ENCODE measurements at places on chromosomes 5 and 9.

DNA sequence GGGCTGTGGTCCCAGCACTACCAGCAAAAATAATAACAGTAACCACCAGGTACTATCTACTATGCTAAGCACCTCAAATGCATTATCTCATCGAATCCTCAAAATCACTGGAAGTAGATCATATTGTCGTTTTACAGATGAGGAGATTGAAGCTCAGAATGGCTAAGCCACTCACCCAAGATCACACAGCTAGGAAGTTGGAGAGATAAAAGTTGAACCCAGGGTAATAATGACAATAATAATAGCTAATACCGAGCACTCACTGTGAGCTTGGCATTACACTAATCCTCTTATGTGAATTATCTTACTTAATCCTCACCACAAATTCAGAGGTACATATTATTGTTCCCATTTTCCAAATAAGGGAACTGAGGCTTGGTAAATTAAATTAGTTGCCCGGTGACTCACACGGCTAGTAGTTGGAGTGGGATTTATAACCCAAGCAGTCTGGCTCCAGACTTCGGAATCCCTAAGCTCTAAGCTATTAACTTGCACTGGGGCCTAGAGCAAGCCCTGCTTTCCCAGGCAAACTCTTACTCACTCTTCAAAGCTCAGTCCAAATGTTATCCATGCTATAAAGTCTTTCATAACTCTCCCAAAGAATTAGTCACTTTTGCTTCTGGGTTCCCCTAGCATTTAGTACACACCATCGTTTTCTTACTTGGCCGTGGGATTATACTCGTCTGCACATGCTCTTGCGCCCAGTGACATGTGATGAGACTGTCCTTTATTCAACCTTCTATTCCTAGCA, 3.8 kb downstream of the ARSI start:
- no peak for DNase-seq

DNA sequence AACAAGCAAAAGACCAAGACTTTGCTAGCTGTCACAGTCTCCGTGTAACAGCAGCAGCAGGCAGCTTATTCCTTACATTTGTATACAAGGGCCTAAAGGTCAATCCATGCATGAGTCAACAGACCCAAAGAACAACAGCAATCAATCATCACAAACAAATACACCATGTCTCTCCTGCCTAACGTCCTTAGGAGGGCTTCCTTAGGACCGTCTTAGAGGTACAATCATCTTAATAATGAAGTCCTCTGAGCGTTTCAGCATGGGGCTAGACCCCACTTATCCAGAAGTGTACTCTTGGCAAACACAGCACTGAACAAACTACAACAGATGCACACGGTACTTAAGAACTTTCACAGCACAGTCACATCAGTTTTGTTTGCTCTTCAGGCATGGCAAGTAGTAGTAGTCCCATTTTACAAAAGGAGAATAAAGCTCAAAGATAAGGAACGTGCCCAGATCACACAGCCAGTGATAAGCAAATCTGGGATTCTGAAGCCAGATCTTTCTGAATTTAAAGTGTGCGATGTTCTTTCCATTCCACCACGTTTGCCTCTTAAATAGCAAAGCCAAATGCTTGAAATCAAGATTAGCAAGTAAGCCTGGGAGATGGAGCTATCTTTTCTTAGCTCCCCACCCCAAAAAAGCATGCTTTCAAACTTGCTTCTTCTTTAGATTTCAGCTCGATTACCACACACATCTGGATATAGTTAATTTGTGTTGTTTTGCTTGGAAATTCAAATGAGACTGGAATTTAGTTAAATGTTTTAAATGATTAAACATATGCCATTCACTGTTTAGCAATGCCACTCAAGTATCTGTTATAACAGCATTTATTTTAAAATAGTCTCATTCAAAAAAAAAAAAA, 24.2 kb downstream of the PSMB7 start:
- DNase-seq, result no peak

- DNase-seq, result no peak
These were observed 78.8 kb downstream of the GABRB2 start for GRCh38 chr5:161467703-161468102.

DNA sequence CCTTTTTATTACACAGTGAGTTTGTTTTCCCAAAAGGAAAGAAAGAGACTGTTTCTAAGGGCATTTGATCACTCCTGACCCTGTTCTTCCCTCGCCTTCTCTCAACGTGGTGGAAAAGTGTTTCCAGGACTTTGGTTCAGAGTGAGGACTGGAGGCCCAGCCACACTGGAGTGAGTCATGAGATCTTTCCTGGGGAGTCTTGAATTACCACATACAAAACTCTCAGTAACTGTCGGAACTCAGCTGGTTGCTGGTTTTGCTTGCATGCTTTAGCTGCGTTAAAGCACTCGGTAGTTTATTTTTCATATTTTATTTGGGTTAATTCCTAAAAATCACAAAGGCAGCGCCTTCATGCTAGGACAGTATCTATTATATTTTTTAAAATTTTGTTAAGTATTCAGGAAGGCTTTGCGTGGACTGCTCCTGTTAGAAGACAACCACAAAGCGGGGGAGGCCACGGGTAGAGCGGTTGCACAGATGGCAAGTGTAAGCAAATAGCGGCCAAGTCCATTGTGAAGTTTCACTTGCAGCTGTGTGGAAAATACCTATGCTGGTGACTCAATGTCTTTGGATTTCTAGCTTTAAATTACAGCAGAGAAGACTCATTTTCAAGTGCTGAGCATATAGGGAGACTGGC, 77.7 kb downstream of the ARSB start:
- DNase-seq, result no peak

DNA sequence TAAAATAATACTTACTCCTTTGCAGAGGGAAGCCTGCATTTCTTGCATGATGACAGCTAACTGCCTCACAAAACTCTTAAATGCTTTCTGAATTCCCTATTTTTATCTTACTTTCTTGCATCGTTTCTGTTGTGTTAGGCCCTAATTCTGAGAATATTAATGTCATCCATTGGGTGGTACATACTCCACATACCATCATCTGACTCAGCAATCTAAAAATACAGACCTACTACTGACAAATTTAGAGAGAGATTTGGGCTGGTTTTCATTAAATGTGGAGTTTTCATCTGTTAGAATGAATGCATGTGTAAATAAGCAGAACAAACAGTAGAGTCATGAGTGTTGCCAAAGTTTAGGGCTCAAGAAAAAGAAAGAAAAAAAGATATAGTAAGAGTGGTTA, 26.5 kb upstream of the KCNN2 start:
- no peak for DNase-seq

DNA sequence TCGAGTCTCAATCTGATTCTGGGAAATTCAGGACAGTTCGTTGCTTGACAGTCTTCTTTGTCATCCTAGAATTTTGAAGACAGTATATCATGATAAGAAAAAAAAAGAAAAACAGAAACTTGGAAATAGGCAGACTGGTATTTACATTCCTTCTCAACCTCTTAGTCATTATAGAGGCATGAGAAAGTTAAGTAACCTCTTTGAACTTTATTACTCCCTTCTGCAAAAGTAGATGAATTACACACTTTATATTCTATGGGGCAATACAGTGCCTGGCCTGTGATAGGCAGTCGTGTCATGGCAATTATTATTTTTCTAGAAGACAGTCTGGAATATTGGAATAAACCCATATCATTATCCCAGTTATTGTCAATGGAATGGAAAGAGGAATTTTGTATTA, 828.9 kb downstream of the TLR4 start:
- no peak for DNase-seq

DNA sequence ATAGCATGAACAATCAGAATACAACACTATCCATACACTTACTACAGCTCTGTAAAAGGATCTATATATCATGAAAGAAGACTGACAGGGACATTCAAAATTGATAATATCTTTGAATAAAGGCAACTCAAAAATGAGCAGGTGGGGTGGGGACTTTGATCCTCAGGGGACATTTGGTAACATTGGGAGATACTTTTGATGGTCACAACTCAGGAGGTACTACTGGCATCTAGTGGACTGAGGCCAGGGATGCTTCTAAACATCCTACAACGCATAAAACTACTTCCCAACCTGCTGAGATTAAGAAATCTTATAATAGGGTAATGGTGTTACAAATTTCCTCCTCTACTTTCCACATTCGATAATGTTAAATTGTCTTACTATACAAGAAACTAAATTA, 243.9 kb downstream of the ARL15 start:
- no peak for DNase-seq

GRCh38 chr5:10731913-10732312, 29.1 kb downstream of the DAP start:
- DNase-seq, result no peak

DNA sequence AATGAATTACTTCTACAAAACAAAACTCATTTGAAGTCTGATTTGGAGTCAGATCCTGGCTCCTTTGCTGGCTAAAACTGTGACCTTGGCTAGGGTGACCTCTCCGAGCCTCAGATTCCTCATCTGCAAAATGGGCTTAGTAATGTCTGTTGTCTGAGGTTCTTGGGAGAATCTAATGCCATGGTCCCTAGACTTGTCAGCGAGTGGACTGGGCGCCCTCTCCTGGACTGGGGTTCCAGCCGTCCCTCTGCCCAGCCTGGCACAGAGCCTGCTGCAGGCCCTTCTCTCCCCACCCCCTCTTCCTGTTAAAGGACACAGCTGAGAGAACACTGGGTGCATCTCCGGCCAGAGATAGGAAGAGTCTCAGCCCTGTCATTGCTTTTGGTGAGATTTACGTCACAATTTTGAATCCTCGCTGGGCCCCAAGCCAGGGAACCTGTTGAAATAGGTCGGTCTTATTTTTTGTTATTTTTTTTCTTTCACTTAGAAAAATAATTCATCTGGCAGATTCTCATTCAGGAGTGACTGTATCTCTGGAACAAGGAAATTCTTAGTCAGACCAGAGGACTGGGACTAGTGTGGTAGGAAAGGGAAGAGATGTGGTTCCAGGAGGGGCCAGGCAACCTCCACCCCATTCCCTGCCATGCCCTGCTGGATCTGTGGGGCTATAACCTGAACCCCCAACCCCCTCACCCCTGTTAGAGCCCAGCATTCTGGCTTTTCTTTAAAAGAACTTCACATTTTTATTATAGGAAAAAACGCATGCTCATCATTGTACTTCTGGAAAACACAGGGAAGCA, 48.2 kb upstream of the RPL26L1 start:
- DNase-seq, result no peak

DNA sequence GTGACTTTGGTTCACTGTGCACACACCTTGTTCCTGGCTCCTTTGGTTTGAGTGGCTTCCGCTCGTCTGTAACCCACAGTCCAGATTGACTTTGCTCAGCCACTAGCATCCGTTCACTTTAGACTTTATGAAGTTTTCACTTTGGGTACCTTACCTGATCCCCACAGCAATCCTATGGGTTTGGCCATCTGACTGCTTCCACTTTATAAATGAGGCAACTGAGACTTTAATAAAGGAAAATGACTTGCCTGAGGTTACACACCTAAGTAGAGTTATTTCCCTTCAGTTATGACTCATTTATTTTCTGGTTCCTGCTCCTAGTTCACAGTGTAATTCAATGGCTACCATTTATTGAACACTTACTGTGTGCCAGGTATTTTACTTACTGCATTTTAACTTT, 94.2 kb upstream of the SAP30L start:
- no peak for DNase-seq

DNA sequence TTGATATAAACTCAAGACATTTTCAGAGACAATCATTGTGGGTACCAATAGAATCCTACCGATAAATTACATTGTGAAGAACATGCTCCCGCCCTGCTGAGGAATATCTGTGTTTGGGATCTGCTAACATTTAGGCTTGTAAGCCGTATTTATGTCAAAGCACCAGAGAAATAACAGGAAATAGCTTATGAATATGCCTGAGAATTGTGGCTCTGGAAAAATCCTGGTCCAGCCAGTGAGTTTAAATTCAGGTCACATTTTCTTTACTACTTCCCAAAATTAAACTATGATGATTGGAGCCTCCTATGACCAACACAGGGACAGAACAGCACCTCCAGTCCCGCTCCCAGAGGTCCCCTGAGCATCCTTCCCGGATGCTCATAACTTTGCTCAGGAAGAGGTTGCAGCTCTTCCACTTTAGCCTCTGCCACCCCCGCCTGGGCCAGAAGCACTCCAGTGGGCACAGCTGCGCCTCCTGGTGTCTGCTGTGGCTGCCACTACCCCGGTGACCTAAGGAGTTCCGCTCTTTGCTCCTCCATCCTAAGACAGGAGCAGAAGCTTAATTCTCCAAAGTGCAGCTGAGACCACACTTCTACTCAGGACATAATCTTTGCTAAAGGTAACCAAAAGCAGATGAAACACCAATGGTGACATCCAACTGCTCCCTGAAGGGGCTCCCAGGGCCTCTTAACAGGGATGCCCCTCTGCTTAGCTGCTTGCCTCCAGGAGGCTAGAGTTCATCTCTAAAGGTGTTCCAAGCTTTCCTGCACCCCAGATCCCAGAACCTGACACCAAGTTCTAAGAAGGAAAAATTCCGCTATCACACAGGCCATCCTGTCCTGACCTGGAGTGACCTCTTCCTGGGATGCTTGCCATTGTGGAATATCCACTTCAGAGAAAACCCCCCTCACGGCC, 58.8 kb downstream of the SLC1A1 start:
- no peak for DNase-seq

DNA sequence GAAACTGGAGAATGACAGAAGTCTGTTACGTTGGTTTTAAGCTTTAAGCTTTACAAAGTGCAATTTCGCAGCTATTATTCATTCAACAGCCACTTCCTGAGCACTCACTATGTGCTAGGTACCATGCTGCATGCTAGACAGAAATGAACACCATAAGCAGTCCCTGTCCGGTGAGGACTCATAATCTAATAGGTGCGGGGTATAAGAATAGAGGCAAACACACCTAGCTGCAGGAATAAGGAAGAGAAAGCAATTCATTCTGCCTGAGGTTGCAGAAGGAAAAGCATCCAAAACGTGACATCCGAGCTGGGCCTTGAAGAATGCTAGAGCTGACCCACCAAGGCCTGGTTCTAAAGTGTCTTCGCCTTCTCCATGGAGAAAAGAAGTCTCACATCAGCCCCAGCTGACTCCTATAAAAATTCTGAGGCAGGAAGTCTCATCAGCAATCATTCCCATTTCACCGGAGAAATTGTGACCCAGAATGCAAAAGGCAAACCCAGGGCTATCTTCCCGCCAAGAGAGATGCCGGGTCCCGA, 542 bp downstream of the FKBP15 start:
- DNase-seq, result no peak

DNA sequence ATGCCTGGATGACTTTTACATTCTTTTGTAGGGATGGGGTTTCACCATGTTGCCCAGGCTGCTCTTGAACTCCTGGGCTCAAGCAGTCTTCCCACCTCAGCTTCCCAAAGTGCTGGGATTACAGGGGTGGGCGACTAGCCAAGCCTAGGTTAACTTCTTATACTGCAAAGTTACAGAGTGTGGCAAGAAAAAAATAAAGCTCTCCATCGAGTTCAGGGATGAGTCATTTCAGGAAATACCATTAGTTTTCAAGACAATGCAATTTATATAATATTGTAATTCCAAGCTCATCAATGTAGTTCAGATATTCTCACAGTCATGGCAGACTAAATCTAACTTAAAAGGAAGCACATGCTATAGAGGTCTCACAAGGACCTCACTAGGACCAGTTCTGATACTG, 11.5 kb upstream of the ABO start:
- no peak for DNase-seq

DNA sequence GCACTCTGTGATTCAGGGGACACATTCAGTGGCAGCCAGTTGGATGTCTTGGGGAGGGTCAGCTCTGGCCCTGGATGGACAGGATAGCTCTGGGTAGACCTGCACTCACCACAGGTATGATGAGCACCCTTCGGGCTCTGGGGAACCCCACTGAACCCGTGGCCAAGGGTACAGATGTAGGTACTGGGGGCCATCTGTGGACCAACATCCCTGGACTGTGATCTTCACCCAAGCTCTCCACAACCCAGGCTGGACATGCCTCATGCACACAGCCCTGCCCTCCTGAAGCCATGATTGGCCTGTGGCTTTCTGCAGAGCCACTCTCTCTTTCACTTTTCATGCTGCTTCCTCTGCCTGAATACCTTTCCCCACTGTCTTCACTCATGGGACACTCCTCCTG, 15.6 kb upstream of the ACSL6 start:
- DNase-seq, result no peak
